ENCODE measurements at places on chromosomes 4 and X.

- DNase-seq = no peak
Observed at GRCh38 chr4:108709722-108710121, 53.1 kb downstream of the ETNPPL start.

GRCh38 chr4:188139671-188140070 is 430 bp downstream of the TRIML1 start:
- no peak for DNase-seq

DNA sequence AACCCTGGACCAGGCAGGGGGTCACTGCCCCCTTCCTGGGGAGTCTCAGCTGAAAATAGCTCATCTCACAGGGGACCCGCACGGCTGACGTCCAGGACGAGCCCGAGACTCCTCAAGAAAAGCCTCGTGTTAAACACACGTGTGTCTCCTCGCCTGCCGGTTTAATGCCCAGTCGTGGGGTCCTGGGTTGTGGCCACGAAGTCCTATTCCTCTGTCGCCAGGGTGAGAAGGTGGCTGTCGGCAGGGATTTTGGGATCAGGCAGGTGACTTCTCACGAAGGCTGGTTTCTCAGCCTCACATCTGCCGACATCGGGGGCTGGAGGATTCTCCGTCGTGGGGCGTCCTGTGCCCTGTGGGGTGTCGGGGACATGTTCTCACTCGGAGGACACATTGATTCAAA is 44.3 kb upstream of the PPP2R3B start:
- DNase-seq = no peak

- DNase-seq = no peak
Observed at GRCh38 chr4:173449380-173449717, 50.4 kb upstream of the SCRG1 start.

DNA sequence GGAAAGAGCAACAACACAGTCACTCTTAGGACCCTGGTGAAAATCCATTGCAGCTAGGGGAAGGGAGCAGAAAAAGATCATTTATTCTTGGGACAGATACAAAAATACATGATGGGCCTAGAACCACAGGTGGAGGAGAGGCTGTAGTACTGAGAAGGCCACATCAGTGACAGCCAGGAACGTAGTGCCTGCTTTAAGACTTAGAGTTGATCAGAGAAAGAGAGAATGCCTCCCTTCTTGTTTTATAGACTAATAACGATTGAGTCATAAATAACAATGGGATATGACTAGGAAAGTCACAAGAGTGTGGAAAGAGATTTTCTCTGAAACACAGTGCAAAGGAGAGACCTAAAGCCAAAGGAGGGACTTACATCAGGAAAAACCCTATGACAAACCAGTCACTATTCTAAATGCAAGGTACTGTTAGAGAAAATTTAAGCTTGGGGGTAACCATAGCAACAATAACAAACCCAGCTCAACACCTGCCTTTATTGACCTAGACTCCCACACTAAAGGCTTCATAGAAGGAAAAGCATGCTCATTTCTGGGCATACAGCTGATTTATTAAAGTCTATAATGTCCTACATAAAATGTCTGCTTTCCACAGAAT is 1015.0 kb upstream of the GRID2 start:
- DNase-seq = no peak

All from HuH-7 (cell line).